GM03348 (cell line): ENCODE measurements at places on chromosomes 4 and X.

DNA sequence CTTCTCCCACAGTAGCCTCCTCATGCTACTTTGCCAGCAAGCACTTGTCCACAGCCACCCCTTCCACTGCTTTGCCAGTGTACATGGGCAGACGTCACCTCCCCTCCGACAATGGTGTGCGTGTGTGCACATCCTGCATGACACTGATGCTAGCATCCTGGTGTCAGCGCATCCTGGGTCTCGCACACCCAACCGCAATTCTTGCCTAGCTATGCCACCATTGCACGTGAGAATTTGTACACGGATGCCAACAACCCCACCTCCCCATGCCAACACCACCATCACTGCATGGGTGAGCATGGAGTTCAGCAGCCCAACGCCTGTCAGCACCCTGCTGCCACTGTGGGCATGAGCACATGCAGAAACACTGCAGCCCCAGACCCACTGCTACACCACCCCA lies 550.0 kb downstream of the STPG2 start:
- DNase-seq, result no peak

GRCh38 chr4:33882246-33882990 lies 2361.9 kb downstream of the ARAP2 start:
- DNase-seq, result peak; percentile 25

DNA sequence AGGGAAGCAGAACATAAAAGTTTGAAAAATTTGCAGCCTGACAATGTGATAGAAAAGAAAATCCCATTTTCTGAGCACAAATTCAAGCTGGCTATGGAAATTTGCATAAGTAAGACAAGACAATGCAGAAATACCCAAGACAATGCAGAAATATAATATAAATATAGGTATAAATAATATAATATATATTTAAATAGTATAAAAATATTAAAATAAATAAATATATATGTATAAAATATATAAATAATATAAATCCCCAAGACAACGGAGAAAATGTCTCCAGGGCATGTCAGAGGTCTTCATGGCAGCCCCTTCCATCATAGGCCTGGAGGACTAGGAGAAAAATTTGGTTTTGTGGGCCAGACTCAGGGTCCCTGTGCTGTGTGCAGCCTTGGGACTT lies 125.0 kb upstream of the AADAT start:
- no peak for DNase-seq

DNA sequence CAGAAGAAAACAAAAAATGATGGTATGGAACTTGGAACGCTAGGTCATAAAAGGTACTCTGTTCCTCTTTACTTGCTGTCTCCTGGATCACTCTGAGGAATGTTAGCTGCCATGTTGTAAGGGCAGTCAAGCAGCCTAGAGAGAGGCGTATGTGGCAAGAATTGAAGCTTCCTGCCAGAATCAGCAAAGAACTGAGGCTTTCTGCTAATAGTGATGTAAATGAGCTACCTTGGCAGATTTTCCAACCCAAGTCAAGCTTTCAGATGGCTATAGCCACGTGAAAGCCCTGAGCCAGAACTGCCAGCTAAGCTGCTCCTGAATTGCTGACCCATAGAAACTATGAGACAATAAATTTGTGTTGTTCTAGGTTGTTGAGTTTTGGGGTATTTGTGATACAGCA lies 38.7 kb downstream of the AASDH start:
- DNase-seq, result no peak

GRCh38 chrX:10015723-10016518 lies 48.8 kb downstream of the CLDN34 start:
- peak; percentile 46 for DNase-seq

- DNase-seq, result peak; percentile 22
Measured at GRCh38 chrX:133306316-133306715, 88.2 kb upstream of the TFDP3 start.

DNA sequence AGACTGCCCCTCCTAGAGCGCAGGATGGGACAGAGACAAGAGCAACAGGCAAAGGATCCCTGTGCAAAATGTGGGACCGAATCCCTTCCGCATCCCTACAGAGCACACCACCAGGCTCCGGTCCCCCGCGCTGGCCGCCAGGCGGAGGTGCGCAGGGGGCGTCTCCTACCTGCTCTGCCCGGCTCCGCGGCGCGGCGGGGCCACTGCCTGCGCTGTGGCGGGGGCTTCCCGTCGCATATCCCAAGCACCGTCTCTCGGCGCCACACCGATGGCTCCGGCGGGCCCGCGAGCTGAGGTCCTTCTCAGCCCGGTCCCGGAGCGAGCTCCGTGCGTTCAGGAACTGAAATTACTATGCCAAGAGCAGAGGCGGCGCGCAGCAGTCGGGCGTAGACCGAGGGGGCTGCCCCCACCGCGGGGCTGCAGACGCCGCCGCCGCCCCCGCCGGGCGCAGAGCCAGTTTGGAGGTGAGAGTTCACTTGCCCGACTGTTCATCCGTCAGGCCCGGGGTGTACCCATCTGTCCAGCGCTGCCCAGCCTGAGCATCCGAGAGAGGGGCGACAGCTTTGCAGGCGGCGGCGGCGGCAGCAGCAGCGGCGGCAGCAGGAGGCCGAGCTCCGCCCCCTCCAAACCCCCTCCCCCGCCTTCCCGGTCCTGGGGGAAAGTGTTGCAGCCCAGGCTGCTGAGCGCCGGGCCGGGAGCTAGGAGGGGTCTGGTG lies at the start of gene GPRIN3:
GPRIN3 (minus strand) TSS at position 355 of the 715 bp plus-strand sequence. CDS start 57,690 bp downstream, outside the sequence.
- peak; percentile 59 for DNase-seq

DNA sequence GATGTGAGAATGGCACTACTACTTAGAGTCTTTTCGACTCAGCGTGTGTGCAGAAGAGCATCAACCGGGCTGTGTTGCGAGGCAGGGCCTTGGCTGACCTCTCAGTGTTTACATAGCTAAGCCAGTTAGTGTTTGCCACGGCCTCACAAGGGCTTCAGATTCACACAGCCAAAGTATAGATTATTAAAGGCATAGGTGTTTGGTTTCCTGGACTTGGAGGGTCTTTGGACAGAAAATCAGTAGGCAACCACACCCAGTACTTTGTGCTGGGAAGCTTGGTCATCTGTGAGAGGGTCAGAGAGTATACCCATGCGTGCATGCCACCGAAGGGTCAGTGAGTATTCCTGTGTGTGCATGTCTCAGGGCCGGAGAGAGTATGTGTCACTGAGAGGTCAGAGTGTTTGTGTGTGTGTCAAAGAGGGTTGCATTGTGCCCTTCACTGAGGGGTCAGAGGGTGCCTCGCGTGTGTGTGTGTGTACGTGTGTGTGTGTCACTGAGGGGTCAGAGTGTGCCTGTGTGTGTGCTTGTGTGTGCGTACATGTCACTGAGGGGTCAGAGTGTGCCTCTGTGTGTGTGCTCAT lies 69.7 kb upstream of the MSANTD1 start:
- no peak for DNase-seq

GRCh38 chr4:113232194-113232593 lies 182.7 kb downstream of the ANK2 start:
- DNase-seq, result peak; percentile 36

DNA sequence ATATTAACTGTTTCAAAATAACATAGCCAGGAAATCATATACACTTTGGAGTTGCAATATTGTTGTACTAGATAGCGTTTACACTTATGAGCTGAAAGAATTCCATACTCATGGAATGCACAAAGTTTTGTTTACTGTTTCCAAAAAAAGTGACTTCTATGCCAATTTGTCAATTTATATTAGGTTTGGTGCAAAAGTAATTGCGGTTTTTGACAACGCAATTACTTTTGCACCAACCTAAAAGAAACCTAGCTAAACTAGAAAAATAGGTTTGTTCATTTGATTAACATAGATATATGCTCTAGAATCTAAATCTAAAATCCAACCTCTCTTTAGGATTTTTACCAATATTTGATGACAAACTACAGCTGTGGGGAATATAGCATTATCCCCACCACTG lies 15.2 kb downstream of the RXFP1 start:
- DNase-seq, result no peak

DNA sequence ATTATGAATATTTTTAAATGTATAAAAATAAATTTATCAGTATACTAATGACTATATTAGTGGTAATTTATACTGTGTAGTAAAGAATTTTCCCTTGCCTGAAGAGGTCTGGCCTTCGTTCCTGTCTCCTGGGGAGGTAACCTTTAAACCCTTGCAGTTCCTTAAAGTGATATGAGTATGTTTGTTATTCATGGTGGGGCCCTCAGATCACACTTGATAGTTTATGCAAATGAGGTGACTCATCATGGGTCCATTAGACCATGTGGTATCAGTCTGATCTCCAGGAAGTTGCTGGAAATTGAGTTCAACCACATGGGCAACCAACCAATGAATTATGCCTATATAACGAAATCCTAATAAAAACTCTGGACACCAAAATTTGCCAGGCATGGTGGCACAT lies 904.1 kb downstream of the RPA4 start:
- DNase-seq, result no peak
